Posterior vena cava (tissue), 2 donors: ENCODE measurements at places on chromosomes 2 and 18.

GRCh38 chr18:28960146-28960545 lies 783.2 kb upstream of the CDH2 start:
- DNase-seq: no peak

GRCh38 chr2:173969886-173970285 lies 4.7 kb upstream of the SP3 start:
- no peak for DNase-seq

DNA sequence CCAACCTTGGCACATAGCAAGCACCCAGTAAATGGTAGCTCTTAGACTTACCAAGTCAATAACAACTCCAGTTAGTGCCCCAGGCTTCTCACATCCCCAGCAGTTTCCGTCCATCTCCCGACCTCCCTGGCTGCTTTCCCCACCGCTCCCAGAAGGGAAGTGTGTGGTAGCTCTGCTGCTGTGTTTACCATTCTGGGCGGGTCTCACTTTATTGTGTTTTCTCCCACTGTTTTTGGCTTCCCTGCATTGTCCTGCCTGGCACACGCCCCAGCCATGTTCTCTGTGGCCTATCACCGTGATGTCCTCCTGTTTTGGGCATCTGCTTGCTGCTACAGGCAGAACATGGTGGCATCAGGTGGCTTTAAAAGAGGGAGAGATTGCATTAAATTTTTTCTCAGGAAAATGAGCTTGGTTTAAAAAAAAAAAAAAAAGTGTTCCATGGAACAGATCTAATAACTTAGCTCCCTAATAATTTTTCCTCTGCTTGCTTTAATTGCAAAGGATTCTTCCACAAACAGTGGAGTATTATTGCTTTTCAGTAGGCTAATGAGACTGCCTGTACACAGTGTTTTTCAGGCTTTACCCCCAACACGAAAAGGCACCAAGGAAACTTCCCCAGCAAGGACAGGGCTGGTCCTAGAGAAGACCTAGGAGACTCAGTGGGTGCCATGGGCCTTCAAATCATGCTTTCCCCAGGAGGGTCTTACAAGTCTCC lies 8.0 kb upstream of the COX7A2L start:
- no peak for DNase-seq

- DNase-seq: no peak
Measured at GRCh38 chr2:177289824-177290628, 25.5 kb upstream of the NFE2L2 start.

- DNase-seq: peak; percentile 92
Measured at GRCh38 chr2:85578243-85579180, 1.1 kb downstream of the VAMP8 start.

DNA sequence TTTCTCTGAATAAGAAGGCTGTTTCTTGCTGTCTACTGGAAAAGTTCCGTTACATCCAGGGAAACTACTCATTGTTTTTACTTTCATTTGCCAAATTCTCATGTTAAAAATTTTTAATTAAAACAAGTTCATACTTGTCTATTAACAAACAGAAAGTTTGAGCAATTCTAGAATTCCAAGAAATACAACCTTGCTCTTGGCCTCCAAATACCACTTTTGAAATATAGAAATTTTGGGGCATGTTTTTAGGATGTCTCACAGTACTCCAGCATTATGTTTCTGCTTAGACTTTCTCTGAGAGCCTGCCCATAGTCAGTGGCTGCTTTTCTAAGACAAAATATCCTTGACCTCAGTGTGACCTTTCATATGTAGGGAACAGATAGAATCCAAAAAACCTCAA lies 228.7 kb upstream of the RND3 start:
- no peak for DNase-seq

- DNase-seq: no peak
Measured at GRCh38 chr2:30293303-30293921, 62.1 kb downstream of the LBH start.

- no peak for DNase-seq
Measured at GRCh38 chr2:58484221-58484620, 243.1 kb upstream of the FANCL start.

GRCh38 chr2:125643128-125643527 lies 1012.8 kb upstream of the GYPC start:
- no peak for DNase-seq

GRCh38 chr2:142769761-142770160 lies 107.7 kb upstream of the KYNU start:
- DNase-seq: no peak

GRCh38 chr2:20499387-20499786 lies 52.5 kb downstream of the RHOB start:
- no peak for DNase-seq

- DNase-seq: no peak
Measured at GRCh38 chr2:152238016-152238415, 62.5 kb upstream of the STAM2 start.

DNA sequence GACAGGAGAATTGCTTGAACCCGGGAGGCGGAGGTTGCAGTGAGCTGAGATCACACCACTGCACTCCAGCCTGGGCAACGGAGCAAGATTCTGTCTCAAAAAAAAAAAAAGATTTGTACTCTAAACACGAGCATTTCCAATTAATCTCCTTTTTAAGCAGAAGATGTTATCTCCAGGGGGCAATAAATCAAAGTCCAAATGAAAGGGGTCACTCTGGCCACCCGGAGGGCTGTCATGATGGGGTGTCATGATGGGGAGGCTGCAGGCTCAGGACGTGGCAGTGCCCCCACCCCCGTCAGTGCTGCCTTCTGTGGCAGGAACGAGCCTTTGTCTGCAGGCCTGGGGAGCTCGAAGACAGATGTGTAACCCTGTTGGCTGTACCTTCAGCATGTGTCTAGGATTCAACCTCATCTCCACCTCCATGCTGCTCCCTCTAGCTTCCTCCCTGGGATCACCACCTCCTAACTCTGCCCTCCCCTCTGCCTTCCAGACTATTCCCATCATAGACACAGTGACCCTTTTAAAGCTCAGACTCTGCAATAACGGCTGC lies 76.9 kb upstream of the YWHAQ start:
- no peak for DNase-seq

DNA sequence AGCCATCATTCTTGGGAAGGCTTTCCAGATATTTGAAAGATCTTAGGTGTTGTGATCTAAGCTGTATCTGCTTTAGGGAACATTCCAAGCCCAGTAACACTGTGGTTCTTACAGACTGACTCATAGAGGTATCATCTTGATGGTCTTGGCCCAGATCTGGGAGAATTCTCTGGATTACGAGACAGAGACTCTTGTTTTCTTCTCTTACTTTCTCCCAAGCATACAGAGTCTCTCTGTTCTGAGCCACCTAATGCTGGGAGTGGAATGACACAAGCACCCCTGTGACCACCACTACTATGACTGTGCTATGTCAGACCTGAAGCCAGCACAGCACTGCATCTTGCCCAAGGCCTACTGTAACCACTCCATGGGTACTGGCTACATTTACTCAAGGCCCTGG lies 81.0 kb upstream of the EPAS1 start:
- no peak for DNase-seq

DNA sequence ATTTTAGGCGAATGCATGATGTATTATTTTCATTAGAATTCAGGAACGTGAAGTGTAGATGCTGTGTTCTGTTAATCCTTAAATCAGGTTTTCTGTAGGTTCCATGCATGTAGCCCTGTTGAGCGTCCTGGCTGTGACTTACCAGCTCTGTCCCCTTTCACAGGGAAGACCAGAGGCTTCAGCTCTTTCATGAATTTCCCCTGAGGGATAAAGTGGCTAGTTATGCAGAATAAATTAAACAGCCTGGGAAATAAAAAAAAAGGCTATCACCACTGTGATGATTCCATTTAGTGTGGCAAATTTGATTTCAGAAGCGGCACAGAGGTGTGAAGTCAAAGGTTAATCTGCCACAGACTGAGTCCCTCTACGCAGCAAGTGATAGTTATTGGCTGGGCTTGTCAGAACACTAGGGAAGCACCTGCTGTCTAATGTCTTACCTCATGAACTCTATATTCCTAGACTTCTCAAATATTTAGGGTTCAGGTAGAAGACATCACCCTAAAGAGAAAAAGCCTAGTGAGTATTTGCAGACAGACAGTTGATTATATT lies 61.6 kb upstream of the LINC00305 start:
- DNase-seq: no peak

- DNase-seq: no peak
Measured at GRCh38 chr2:105798595-105798994, 53.9 kb downstream of the NCK2 start.

DNA sequence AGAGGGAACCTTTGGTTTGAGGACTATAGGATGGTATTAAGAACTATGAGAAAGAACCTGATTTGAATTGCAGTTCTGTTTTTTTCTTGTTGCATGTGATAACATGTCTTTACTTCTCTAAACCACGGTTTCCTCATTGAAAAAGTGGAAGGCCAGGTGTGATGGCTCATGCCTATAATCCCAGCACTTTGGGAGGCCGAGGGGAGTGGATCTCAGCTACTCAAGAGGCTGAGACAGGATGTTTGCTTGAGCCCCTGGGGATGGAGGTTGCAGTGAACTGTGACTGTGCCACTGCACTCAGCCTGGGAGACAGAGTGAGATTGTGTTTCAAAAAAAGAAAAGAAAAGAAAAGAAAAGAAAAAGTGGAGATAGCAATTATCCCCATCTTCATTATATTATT lies 32.3 kb downstream of the SCN9A start:
- no peak for DNase-seq

- DNase-seq: no peak
Measured at GRCh38 chr2:32865399-32866068, 81.2 kb upstream of the LTBP1 start.

DNA sequence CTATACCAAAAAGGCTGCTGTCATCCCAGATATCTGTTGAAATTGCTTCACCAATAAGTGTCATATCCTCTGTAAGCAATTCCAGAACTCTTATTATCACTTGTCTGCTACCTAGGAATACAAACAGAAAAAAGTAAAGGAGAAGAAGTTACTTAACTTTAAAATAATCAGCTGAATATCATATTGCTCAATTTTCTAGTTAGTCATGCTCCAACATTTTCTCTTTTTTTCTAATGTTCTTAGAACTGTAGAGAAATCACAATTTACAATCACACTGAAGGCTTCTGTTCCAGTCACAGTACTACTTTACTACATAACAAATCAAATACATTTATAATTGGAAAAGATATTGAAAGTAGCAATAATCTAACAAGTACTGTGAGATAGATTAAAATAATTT lies 17.4 kb downstream of the RTTN start:
- no peak for DNase-seq

DNA sequence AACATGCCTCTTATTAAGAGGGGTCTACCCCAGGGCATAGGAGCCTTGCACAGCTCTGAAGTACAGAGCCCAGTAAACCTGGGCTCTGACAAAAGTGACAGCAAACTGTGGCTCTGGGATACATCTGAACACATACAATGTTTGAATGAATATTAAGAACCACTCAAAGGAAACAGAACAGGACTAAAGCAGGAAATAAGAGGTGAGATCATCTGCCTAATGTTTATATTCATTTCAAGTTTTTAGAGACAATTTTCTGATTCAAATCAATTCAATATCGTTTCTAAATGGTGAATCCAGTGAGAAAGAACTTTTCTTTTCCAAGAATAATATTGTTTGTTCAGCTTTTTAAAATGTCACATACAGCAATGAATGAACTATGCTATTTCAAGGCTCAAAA lies 136.7 kb upstream of the CAVIN2 start:
- DNase-seq: no peak

DNA sequence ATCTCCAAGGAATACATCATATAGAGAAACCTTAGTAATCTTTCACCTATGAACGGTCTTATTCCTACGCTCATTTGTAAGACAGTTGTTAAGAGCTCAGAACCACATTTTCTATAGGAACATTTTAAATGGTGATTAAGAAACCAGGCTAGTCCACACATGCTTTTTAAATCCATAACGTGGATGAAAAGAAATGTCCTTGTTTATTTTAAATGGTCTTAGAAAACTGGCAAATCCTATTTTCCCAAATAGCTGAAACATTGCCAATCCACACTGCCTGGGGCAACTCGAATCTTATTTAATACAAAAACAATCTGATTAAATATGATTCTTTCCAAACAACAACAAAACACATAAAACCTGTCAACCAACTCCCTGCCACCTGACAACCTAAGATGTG lies 23.7 kb downstream of the METTL8 start:
- DNase-seq: no peak

GRCh38 chr18:6509832-6510231 lies 95.1 kb upstream of the L3MBTL4 start:
- no peak for DNase-seq

GRCh38 chr18:24677011-24677410 lies 216.6 kb downstream of the HRH4 start:
- no peak for DNase-seq

DNA sequence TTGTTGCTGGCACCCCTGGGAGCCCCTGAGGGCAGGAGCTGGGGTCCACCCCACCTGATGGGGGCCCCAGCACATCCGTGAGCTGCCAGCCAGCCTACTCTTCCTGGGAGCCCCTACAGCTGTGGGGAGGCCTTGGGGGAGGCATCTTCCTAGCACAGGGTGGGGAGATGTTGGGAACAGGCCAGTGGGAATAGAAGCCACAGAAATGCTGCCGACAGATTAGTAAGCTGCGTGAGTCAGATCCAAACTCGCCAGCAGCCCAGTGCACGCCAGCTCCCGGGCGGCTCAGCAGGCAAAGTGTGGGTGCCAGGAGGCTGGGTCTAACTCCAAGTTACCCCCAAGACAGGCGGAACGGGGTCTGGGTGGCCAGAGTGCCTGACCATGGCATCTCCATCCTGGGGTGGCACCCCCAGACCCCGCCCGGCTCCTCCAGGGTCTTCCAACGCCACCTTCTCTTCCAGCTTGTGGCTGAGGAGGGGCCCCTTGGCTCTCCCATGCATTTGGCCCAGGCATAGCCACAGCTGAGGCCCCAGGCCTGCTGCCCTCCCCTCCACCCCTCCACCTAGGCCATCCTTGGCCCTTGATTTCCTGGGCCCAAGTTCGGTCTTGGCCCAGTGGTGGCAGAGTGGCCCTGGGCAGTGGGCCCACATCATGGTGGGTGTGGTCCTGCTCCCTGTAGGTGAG lies 15.3 kb downstream of the CROCC2 start:
- DNase-seq: peak; percentile 95

- no peak for DNase-seq
Measured at GRCh38 chr2:44799754-44800153, 141.7 kb upstream of the SIX3 start.

GRCh38 chr2:238926761-238927611 lies 79.1 kb downstream of the TWIST2 start:
- DNase-seq: peak; percentile 72

GRCh38 chr18:49878567-49879270 lies 65.4 kb upstream of the ACAA2 start:
- DNase-seq: no peak

- no peak for DNase-seq
Measured at GRCh38 chr2:44615950-44616518, 254.3 kb downstream of the CAMKMT start.

GRCh38 chr18:36805105-36805504 lies 23.7 kb downstream of the TPGS2 start:
- no peak for DNase-seq
